HFFc6 (cell line): ENCODE measurements at places on chromosomes 2 and 18. TPM values are rescaled to one million over a fixed set of nuclear protein-coding genes. Genes with fewer than 3 reads are reported as not detected.

GRCh38 chr2:113232740-113233139 lies 46.0 kb downstream of the PAX8 start:
- DNase-seq, result no peak

DNA sequence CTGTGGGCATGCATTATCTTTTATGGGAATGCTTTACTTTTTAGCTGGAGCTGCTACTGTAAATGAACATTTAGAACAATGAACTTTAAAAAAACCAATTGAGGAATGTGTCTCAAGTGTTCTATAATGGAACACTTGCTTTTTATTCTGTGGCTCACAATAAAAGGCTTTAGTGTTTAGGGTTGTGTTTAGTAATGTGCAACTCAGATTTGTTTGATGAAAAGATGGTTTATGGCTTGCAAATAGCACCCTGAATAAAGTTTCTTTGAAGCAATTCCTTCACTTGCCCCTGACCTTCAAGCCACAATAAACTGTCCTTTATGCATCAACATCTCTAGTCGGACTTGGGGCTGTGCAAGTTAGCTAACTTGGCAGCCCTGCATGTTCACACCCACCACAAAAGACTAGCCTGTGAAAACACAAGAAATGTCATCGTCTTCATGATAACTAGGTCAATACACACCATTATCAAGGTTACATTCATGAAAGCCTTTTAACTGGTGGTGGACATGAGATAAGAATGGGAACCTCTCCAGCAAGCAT lies 98.7 kb downstream of the MYO1B start:
- DNase-seq, result no peak

DNA sequence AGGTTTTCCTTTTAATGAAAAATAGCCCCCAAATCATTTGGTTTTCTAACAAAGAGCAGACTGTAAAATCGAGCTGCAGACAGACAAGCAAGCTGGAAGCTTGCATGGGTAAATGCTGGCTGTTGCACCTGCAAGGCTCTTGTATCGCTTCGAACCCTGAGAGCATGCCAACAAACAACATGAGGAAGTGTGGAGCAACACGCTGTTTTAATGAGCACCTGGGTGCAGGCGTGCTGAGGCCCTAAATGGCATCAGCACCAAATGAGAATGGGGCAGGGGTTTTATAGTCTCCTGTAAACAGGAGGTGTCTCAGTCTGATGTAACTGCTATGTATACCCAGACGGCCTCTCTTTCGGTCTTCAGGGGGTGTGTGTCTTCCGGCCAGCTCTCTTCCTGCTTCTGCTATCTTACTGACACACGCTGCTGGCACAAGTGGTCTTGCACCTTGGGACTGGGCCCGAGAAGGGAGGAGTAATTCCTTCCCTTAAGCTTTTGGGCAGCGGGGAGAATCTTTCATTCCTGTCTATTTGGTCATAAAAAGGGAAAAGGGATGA lies 31.9 kb upstream of the CDH2 start:
- DNase-seq, result no peak

GRCh38 chr2:2563309-2563860 lies 232.3 kb upstream of the MYT1L start:
- no peak for DNase-seq

DNA sequence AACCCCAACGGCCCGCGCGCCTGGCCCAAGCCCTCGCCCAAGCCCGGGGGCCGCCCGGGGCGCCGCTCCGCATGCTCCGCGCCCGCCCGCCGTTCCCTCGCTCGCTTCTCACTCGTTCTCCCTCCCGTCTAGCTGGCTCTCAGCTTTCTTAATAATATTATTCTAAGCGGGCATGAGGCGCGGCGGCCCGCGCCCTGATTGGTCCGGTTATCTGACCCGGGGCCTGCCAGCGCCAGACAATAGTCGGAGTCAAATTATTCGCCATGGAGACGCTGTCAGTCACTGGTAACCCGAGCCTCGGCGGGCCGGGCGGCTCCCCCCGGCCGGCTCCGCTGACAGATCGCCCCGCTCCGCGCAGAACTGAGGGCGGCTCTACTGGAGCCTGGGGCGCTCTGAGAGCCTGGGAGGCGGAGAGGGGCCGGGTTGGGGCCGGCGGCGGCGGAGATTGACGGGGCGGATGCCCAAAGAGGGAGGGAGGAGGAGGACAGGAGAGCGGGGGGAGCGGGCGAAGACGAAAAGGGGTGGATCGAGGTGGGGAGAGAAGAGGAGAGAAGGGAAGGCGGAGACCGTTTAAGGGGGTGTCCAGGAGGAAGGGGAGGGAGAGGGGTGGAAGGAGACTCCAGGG lies at the start of gene SIX2:
Gene SIX2 (minus strand): TSS at position 150 of the 625 bp plus-strand sequence. CDS start 342 bp downstream, outside the sequence.
- peak; percentile 37 for DNase-seq

GRCh38 chr2:26705126-26705525 lies 12.6 kb downstream of the KCNK3 start:
- DNase-seq, result no peak

- no peak for DNase-seq
These were observed 96.4 kb upstream of the TEX51 start for GRCh38 chr2:126802316-126802715.

DNA sequence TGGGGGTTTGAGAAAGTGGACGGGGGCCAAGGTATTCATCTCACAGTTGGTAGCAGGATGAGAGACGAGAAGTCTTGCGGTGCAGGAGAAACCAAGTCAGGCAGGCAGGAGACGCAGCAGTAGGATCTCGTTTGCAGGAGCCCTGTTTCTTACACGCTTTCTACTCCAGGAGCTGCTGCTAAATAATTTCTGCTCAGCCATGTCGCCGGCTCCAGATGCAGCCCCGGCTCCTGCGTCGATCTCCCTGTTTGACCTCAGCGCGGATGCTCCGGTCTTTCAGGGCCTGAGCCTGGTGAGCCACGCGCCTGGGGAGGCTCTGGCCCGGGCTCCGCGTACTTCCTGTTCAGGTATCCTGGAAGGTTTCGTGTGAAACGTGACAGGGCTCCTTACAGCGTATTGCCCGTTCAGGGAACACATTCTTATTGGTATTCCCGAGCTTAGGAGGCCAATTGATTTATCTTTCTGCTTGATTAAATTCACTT lies 494 bp downstream of the ANKZF1 start:
- DNase-seq, result no peak

DNA sequence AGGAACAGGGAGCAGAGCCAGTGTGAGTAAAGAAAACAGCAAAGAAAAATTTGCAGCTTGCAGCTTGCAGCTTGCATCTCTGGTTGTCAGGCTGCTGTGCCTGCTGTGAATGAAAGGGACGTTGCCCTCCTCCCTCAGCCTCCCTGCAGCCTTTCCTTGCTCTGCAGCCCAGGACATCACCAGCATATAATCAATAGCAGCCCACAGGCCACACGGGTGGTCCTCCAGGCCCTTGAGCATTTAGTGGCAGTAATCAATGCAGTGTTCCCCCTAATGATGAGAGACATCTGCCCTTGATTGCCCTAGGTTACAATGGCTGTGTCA lies 122.2 kb upstream of the TACR1 start:
- DNase-seq, result no peak

DNA sequence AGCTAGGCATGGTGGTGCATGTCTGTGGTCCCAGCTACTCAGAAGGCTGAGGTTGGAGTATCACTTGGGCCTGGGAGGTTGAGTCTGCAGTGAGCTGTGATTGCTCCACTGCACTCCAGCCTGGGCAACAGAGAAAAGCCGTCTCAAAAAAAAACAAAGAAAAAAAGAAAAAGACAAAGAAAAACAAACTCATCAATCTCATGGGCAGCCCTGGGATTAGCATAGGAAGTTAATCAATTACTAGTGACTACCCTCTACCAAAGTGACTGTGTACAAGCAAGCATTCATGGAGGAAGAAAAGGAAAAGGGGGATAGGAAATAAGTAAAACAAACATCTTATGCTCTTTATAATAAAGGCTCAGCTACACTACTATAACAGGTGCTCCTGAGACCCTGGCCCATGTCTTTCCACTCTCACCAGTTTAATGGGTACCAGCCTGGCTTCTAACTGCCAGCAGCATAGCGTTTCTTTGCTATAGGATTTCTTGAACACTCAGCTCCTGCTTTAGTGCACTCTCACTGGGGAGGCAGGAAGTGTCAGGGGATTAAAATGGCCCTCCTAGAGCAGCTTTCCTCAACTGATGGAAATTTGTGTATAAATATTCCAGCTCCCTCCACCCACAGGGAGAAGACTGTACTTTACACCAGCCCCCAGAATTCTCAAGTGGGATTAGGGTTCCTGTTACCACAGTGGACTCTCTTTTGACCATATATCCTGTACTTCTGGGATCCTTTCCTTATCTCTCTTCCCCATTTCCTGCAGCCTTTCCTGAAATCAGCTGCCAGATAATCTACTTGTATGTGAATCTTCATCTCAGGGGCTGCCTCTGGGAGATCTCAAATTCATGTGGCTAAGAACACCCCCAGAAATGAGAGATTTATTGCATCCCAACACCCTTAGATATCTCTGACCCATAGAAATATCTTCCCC lies 91.3 kb upstream of the GLS start:
- no peak for DNase-seq

DNA sequence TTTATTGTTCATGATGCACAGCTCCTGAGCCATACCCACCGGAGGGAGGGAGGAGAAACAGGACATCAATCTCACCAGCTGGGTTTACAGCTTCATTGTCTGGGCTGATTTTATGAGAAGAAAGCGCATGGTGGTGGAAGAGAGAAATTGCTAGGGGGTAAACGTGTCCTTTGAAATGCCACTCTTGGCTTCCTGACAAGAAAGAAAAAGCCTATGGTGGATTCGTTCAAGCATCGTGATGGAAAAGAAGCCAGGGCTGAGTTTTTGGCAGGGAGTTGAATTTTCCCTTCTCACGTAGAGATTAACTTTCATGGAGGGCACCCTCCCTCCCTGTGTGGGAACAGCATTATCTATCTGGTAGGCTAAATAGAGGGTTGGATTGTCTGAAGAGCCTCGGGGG lies 502.0 kb downstream of the SLC4A3 start:
- DNase-seq, result no peak

SERPINB10 gene
- total RNA-seq, result 2.1 to 3.7 TPM (median 2.8 TPM) in 3 replicates

AGXT gene
- not detected in 3 replicates for total RNA-seq

DNA sequence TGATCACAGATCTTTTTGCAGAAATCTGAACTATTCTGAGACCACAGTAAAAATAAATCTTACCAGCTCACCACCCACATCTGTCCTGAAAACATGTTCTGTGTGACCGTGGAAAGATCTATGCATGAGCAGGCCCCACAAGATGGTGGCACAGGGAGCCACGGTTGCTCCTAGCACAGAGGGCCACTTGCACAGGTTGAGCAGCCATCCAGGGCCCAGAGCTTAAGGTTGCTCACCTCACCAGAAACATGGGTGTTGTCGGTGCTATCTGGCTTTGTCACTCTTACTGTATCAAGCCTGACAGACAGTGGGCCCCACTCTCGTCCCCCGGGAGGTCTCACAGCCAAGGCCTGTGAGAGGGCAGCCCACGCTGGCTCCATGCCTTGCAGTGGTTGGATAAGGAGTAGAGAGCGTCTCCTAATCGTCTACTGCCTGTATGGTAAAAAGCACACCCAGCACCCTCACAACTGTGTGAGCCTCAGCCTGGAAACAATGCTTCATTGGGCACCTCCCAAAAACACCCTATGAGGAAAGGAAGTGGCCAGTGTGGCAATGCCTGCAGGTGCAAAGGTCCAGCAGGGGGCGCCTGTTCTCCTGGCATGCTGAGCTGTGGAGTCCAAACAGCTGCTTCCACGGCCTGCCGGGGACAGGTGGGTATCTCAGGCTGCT lies 19.6 kb downstream of the TUBB6 start:
- peak; percentile 82 for DNase-seq

PID1 gene
- total RNA-seq, result 4.6 and 8.9 TPM in 2 replicates

DNA sequence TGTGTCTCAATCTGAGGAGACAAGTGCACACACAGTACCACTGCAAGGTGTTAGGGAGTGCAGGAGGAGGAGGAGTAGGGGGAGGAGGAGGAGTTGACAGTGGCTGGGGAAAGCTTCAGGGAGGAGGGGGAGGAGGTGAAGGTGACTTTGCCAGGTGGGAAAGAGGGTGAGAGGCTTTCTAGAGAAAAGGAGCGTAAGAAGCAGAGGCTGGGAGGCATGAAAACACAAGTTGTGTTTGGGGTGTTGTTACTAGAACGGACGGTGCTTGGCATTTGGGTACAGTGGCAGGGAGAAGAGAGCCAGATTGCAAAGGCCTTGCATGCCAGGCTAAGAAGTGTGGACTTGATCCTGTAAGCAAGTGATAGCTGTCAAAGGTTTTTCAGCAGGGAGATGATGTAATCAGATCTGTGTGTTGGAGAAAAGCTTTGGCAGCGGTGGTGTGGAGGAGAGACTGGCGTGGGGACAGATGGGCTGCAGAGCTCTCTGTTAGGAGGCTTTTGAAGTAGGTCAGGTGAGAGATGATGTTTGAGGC lies 16.2 kb downstream of the TANC1 start:
- no peak for DNase-seq

DNA sequence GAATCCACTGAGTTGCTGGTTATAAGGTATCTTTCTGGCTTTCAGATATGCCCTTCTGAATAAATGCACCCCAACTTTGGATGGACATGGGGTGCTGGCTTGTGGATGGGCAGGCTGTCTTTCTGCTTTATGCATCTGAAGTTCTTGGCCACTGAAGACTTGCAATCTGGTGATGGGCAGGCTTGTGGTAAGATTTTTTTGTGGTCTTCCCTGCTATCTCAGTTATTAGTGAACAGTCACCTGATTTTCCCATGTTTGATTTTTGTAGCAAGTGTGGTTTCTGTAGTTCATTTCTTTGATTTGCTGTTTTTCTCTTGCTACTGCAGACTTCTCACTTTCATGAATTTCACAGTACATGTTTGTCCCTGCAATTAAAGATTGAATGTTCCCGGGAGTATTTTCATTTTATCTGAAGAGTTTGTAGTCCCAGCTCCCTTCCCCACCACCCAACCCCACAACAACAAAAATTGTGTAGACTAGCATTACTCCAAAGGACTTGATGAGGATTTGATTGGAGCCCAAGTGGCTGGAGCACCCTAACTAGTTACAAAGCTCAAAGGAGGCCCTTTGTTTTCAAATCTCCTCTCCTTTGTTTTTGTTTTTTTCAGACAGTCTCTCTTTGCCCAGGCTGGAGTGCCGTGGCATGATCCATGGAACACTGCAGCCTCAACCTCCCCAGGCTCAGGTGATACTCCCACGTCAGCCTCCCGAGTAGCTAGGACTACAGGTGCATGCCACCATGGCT lies 63.6 kb upstream of the MGAT5 start:
- DNase-seq, result no peak

DCDC2C gene
- not detected in 3 replicates for total RNA-seq

- DNase-seq, result no peak
These were observed 797.5 kb upstream of the RAB6C start for GRCh38 chr2:129181963-129182362.

DNA sequence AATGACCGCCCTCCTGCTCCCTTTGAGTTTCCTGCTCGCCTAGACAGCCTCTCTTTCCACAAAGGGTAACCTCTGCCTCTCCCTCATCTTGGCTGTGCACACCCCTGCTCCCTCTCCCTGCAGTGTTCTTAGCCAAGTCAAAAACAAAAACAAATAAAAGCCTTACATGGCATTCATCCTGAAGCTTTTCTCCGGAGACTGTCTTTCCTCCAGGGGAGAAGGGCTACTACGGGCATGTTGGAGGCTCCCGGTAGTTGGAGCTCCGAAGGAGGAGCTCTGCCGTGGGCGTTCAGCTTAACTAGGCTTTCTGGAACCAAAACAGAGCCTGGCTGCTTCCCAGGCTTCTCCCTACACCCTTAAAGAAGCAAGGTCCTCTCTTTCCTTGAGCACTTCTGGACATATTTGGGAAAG lies 104.2 kb downstream of the TPGS2 start:
- DNase-seq, result no peak

SIX3 gene
- total RNA-seq, result not detected in 3 replicates

- DNase-seq, result no peak
These were observed 94.3 kb downstream of the NFATC1 start for GRCh38 chr18:79489899-79490625.

STARD6 gene
- total RNA-seq, result 0.24 to 0.32 TPM in 2 of 3 replicates, not detected in the other

SNTG2 gene
- total RNA-seq, result not detected in 2 replicates

CIB4 gene
- total RNA-seq, result not detected in 3 replicates

- no peak for DNase-seq
These were observed 50.8 kb downstream of the SUMO1 start for GRCh38 chr2:202187570-202187969.

KLHL41 gene
- total RNA-seq, result 0.16 to 0.31 TPM (median 0.23 TPM) in 3 replicates

HTR2B gene
- total RNA-seq, result 0.35 TPM in 1 of 3 replicates, not detected in the others
